ENCODE measurements at places on chromosomes 5 and 9.
A peak's percentile ranks its signal among the peaks of the same experiment; 100 is the strongest.

DNA sequence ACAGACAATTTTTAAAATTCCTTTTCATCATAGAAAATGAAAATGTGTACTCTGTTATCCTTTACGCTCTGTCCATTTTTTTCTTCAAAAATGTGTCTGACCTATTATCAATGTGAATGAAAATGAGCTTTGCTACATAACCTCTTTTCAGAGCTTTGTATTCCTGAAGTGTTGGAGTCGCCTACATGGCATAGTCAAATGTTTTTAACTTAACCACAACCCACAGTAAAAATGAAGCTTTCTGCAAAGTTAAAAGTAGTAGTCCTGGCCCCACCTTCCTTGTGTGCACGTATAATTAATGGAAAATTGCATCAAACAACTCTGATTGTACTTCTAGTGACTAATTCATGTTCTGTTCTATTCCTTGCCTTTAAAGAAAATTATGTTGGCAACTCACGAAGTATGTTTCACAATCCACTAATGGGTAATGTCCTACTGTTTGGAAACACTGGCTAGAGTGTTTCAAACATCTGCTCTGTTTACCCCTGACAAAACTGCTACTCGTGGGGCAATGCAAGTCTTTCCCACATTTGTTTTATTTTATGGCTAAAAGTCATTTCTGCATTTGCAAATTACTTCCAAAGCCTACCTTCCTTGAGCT is 18.6 kb upstream of the PSAT1 start:
- DNase-seq: no peak

DNA sequence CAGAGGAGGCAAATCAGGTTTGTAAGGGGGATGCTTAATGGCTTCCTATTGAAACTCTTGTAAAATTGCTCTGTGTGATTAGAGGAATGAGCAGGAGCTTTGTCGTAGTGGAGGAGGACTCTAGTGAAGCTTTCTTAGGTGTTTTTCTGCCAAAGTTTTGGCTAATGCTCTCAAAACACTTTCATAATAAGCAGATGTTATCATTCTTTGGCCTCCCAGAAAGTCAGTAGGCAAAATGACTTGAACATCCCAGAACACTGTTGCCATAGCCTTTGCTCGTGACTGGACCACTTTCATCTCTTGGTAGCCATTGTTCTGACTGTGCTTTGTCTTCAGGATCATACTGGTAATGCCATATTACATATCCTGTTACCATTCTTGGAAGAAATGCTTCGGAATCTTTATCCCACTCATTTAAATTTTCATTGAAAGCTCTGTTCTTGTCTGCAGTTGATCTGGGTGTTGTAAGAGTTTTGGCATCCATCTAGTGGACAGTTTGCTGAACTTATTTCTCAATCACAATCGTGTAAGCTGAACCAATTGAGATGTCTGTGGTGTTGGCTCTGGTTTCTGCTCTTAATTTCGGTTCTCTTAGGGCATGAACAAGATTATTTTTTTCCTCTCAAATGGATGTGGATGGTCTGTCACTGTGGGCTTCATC is 187.6 kb downstream of the COMMD10 start:
- no peak for DNase-seq

GRCh38 chr9:113520109-113520642 is 56.6 kb downstream of the RGS3 start:
- DNase-seq: peak; percentile 30

- DNase-seq: no peak
Measured at GRCh38 chr5:1952444-1953099, 69.8 kb upstream of the IRX4 start.

GRCh38 chr5:53607886-53608285 is 47.4 kb downstream of the NDUFS4 start:
- DNase-seq: no peak

DNA sequence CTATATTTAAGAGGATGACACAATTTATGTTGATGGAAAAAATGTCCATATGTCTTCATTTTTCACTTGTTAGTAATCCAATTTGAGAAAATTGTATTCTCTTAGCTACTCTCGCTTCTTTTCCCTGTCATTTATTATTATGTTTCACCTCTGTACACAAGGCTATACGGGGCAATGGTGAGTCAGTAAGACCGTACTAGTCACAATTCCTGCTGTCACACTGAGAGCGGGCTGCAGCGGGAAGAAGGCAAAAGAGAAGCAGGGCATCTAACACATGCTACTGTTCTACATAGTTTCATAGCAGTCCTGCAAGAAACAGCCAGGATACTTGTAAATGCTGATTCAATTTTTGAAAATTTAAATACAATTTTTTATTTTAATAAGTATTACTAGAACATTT is 23.3 kb upstream of the PRDM9 start:
- DNase-seq: no peak

GRCh38 chr5:149572576-149573231 is 8.6 kb upstream of the ARHGEF37 start:
- DNase-seq: no peak

GRCh38 chr9:124771867-124772679 is 962 bp upstream of the NR6A1 start:
- no peak for DNase-seq

GRCh38 chr5:119412279-119413227 is 39.7 kb upstream of the HSD17B4 start:
- no peak for DNase-seq

DNA sequence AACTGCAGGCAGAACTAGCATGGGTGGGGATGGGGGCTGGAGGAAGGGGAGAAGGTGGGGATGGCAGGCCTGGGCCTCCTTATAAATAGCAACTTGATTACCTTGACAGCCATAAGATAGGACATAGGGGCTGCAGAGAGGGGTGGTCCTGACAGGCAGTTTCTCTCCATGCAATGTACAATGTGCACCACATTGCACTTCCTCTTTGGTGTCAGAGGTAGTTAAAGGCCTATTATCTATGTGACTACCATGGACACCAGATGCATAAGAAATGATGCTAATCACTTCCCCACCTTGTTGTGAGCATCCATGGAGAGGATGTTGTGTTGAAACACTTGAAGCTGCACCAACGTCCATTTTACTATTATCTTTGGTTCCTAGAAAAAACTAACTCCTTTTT is 20.2 kb upstream of the SUB1 start:
- DNase-seq: no peak

GRCh38 chr5:128925973-128926372 is 39.3 kb upstream of the SLC27A6 start:
- DNase-seq: no peak

DNA sequence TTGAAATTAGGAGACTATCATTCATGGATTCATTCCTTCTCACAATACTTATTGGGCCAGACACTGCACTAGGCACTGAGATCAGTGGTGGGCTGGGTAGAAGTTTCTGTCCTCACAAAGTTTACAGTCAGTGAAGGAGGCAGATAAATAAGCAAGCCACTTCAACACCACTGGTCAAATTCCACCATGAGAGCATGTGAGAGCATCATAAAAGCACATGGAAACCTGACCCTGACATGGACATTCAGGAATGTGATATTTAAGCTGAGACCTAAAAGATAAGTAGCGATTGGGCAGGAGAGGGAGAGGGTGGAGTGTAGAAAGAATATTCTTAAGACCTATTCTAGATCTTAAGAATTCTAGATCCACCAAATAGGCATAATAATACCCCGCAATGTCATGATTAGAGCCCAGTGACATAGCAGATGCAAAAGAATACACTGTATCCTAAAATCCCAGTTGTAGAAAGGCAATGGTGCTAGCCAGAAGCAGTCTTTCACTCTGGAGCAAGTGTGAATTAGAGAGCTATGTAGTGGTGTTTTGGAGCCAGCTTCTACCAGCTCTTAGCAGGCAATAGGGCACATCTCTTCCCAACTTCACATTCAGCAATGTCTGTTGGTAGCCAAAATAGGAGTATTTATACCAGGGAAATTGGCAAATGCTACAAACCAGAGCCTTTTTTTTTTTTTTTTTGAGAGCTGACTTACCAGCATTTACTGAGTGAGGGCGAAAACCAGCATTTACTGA is 46.4 kb downstream of the SH3RF2 start:
- no peak for DNase-seq

DNA sequence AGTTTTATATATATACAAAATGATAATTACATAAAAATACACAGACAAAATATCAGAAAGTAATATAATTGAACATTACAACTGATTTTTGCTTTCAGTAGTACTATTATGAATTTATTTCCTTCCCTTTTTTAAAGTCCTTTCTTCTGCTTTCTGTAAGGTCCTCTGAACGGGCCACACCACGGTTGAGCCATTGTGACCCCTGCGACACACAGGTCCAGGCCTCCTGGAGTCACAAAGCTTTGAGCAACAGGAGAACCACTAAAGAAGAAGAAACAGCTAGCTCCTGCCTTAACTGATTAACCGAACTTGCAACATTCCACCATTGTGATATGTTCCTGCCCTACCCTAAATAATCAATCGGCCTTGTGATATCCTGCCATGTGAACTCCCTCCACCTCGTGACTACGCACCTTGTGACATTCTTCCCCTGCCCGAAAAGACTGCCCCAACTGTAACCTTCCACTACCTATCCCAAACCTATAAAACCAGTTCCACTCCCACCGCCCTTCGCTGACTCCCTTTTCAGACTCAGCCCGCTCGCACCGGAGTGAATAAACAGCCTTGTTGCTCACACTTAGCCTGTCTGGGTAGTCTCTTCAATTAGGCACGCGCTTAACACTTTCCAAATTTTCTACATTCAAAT is 375.0 kb upstream of the RFX3 start:
- DNase-seq: no peak

DNA sequence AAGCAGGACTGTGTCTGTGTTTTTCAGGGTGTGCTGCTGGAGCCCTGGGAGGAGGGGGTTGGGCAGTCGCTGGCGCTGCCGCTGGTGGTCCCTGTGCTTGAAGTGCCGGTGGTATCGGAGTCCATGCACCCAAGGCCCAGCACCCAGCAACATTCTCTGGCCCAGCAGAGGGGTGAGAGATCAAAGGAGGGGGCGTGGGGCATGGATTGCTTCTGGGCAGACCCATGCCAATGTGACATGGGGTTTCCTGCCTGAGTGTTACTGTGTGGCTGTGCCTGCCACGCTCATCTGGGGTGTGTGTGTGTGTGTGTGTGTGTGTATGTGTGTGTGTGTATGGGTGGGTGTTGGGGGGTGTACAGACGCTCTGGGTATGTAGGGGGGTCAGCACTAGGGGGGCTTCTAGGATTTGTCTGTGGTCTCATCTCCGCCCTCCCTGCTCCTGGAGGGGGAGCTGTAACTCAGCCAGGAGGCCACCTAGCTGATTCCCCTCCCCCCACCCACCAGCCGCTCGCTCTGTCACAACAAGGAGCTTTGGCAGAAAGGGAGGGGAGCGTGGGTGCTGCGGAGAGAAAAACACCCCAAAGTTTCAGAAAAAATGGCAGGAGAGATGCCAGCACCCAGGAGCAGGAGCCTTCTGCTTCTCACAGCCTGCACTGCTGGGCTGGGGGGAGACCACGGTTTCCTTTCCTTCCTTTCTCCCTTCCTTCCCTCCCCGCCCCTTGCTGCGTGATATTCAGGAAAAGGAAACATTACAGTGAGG is 35.9 kb upstream of the HSPA9 start:
- DNase-seq: no peak
